ENCODE measurements at places on chromosomes 12 and 14. TPM values are rescaled to one million over a fixed set of nuclear protein-coding genes. Genes with fewer than 3 reads are reported as not detected.
A peak's percentile ranks its signal among the peaks of the same experiment; 100 is the strongest.

DNA sequence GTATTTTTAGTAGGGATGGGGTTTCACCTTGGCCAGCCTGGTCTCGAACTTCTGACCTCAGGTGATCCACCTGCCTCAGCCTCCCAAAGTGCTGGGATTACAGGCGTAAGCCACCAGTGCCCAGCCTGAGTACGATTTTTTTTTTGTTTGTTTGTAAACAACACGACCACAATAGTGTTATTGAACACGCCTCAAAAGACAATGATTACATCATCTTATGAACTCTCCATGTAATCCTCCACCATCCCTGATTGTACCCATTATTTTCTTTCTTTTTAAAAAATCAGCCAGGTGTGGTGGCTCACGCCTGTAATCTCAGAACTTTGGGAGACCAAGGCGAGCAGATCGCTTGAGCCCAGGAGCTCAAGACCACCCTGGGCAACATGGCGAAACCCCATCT, 25.1 kb upstream of the TBX3 start:
- no peak for DNase-seq

GRCh38 chr12:25701290-25701689, 148.2 kb upstream of the LMNTD1 start:
- peak; percentile 36 for DNase-seq

Gene TAS2R46
- total RNA-seq = not detected

- DNase-seq = no peak
Measured at GRCh38 chr12:76006028-76006925, 25.3 kb downstream of the PHLDA1 start.

DNA sequence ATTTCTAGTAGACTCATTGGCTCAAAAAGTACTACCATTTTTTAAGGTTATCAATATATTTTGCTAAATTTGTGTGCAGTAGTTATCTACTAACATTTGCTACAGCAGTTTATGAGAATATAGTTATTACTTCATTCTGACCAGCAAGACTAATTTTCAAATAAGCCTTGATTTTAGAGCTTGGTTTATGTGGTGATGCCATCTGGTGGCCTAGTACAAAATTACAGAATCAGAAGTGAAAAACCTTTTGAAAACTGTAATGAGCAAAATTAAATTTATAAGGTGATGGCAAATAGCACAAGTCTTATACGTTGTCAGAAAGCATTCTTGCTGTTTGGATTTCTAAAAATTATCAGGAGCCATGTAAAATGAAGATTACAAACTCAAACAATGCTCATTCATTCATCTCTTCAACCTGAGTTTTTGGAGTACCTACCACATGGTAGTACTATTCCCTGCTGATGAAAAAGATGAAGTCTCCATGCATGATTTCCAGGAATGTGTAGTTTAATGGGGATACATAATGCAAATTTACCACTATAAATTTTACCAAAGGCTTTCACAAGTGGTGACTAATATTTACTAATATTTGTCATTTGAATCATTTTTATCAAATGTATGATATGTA, 51.0 kb downstream of the MAGOHB start:
- peak; percentile 12 for DNase-seq

GRCh38 chr14:89294872-89295271, 122.2 kb downstream of the FOXN3 start:
- no peak for DNase-seq

Gene LRRC43
- not detected for total RNA-seq

Gene OR4N5
- total RNA-seq = not detected

DNA sequence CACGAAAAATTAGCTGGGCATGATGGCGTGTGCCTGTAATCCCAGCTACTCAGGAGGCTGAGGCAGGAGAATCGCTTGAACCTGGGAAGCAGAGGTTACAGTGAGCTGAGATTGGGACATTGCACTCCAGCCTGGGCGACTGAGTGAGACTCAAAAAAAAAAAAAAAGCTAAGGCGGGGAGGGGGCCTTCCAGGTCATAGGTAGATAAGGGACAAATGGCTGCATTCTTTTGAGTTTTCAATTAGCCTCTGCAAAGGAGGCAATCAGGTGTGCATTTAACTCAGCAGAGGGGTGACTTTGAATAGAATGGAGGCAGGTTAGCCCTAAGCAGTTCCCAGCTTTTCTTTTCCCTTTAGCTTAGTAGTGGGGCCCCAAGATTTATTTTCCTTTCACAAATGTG, 743 bp upstream of the AACS start:
- DNase-seq = no peak

- no peak for DNase-seq
Measured at GRCh38 chr12:32010631-32011336, 51.6 kb downstream of the RESF1 start.

Gene BRAP
- 12.4 TPM for total RNA-seq

- no peak for DNase-seq
Measured at GRCh38 chr14:75470238-75470797, 42.5 kb downstream of the JDP2 start.

DNA sequence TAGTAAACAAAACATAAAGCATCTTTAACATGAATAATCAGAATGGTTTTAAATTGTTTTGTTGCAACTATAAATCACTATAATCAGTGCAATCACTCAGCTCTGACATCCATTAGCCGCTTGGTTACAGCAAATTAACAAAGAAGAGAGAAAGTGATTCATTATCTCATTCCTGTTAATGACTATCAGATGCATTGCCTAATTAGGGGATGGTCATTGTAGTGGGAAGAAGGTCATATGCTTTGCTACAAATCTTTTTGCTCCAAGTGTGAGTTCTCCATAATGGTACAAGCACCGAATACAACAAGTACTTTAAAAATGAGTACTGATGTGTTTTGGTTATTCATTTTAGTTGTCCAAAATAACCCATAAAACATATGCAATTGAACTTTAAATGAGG, 272.0 kb downstream of the AKAP6 start:
- no peak for DNase-seq

DNA sequence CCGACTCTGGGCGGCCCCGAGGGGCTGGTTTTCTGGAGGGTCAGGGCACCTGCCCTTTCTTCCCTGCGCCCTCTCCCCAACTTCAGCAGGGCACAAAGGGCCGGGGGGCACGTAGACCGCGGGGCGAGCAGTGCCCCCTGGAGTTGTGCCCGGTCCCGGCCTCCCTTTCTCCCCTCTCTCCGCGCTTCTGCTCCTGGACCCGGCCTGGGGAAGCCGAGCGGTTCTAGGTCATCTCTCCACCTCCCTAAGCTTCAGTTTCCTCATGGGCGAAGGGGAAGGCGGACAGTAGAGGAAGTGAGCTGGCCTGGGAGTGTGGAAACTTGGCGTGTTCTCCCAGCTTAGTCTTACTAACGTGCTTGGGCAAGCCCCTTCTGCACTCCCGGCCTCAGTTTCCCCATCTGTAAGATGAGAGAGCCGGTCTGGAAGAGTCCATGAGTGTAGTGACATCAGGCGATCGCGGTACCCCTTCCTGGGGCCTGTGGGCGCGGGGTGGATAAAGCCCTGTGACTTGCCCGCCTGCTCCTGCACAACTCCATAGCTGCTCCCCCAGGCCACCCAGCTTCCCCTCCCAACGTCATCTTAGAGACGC, 158.6 kb upstream of the PARP11 start:
- no peak for DNase-seq

Measured in A172 (cell line).